Heart left ventricle (tissue), 16 donors: ENCODE measurements at places on chromosomes 6 and 20. TPM values are rescaled to one million over a fixed set of nuclear protein-coding genes. Genes with fewer than 3 reads are reported as not detected.
A peak's percentile ranks its signal among the peaks of the same experiment; 100 is the strongest.

DNA sequence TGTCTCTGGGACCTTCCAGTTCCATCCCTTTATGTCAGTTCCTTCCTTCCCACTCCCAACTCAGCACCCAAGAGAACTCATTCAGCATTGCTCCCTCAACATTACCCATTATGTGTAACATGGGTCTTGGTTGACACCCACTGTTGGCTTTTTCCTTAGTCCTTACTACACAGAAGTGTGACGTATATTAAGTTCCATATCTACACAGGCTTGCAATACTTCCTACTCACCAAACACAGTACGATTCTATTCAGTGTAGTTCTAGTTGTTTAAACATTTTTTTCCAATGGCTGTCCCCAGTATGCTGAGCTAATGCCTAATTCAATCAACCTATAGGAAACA, 37.7 kb downstream of the ARHGAP18 start:
- H3K27me3 ChIP-seq = no peaks in the 10 kb centered on the region
- H3K27ac ChIP-seq = peak overlapping the region; percentile 80
- H3K4me3 ChIP-seq = no peak overlapping the region
- no peak for DNase-seq
- peaks cover 27% of the 10 kb centered on the region for H3K4me1 ChIP-seq
- H3K36me3 ChIP-seq = no peaks in the 10 kb centered on the region

DNA sequence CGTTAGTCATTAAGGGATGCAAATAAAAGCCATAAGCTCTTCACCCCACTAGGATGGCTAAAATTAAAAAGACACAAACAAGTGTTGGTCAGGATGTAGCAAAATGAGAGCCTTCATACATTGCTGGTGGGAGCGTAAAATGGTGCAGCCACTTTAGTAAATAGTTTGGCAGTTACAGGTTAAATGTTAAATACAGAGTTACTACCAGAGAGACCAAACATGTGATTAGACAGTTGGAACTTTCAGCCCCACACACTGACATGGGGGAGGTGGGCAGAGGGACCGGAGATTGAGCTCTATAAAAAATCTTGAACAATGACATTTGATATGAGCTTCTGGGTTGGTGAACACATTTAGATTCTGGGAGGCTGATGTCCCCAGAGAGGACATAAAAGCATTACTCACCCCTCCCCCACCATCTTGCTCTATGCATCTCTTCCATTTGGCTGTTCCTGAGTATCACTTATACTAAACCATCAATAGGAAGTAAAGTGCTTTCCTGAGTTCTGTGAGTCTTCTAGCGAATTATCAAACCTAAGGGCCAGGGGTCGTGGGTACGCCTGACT, 20.4 kb upstream of the ZNF318 start:
- no peaks in the 10 kb centered on the region for H3K4me1 ChIP-seq
- peaks cover 24% of the 10 kb centered on the region for H3K27me3 ChIP-seq
- no peak overlapping the region for H3K4me3 ChIP-seq
- no peaks in the 10 kb centered on the region for H3K36me3 ChIP-seq

- H3K4me3 ChIP-seq = peak overlapping the region; percentile 24
- H3K27ac ChIP-seq = no peak overlapping the region
- peak; percentile 80 for DNase-seq
- H3K36me3 ChIP-seq = no peaks in the 10 kb centered on the region
These were observed 290.6 kb upstream of the ZNF337 start for GRCh38 chr20:25987073-25987927.

MTFR2 gene
- total RNA-seq = not detected

CST5 gene
- total RNA-seq = not detected

AIG1 gene
- 101 TPM for total RNA-seq

CCM2L gene
- 7.7 TPM for total RNA-seq
